ENCODE measurements at places on chromosomes 4 and X. TPM values are rescaled to one million over a fixed set of nuclear protein-coding genes. Genes with fewer than 3 reads are reported as not detected.

- DNase-seq = no peak
Measured at GRCh38 chr4:145939441-145939750, 773 bp upstream of the ZNF827 start.

DNA sequence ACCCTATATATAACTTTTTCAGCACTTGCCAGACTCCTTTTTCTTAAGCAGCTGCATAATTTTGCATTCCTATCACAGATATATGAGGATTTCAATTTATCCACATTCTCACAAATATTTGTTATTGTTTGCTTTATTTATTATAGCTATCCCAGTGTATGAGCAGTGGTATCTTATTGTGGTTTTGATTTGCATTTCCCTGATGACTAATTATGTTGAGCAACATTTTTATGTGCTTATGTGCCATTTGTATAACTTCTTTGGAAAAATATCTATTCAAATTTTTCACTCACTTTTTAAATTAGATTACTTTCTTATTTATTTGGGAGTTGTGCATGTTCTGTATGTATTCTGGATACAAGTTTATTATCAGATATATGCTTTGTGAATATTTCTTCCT is 361.9 kb downstream of the KCTD8 start:
- no peak for DNase-seq

DNA sequence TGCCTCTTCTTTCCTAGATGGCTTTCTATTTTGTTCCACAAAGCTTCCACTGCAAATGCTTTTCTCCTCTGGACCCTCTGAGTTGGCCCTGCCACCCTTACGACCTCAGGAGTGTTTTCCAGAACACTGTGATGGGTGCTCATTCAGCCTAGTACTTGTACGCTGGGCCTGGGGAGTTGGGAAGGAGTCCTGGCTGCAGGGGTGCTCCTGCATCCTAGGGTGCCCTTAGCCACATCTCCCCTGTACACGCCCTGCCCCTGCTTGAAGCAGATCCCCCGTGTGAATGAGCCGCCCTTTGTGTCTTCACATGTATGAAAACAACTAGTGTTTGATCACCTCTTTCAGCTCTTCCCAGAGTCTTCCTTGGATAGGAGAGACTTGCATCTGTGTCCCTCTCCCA is 64.2 kb downstream of the MTMR1 start:
- no peak for DNase-seq

DNA sequence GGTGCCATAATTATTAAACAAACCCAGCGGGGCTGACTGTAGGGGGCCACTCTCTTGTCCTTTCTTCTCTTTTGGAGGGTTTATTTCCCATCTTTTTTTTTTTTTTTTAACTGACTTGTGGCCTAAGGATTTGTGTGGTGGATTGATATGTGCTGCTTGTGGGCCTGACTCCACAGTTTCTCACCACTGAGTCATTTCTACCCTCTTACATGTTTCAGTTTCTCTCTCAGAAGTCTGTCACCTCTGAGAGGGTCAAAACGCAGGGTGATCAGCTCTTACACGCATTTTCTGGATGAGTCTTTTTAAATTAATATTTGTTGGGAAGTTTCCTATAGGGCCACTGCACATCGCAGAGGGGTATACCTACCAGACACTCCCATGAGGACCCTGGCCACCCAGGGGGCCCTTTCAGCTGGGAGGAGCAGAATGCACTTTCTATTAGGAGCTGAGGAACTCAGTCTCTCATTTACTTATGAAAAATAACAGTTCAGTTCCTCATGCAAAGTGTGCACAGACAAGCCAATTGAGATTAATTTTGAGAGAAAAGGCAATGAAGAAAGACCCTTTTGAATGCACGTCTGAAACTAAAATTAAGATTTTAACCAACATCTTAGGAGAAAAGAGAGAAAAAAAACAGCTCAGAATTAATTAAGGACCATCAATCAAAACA is 407.9 kb downstream of the TECRL start:
- DNase-seq = no peak

GRCh38 chrX:107542040-107542439 is 86.3 kb upstream of the PRPS1 start:
- no peak for DNase-seq

DNA sequence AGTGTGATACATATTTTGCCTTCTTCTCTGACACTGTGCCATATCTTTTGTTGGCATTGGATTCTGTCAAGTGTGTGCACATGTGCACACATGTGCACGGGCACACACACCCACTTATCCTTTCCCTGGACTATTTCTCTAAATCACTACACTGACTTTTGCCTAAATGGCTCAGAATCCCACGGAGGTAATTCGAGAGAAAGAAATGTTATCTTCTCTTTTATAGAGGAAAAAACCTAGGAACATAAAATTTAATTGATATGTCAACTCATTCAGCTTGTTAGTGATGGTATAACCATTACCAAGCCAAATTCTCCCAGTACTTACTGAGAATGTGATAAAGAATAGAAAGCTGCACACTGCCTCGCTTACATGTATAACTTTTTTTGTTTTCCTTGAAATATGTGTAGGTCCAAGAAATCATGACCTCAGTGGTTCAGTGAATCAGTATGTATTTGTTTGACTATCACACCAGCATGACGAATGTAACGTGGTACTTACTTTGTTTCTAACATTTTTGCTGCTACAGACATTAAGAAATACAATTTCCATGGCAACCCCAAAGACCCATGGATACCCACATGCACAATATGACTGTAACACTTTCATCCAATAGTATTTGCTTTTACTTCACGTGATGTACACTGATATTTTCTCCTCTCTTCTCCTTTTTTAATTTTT is 163.0 kb downstream of the PCDH7 start:
- DNase-seq = no peak

DNA sequence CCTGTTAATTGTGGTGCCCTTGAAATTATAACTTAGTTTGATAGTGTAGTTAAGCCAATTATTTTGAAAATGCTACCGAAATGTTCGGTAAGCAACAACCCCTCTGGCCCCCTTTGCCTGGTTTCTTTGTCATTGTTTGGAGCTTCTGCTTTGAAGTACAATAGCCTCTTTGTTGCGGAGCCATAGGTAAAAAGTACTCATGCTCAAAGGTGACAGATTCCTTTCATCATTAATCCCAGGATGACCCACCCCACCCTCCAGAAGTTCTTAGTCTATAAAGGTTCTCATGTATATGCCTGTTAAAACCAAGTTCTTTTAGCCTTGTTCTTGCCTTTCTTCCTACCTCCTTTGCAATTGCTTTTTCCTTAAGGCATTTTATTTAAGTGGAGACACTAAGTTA is 42.4 kb upstream of the SMARCAD1 start:
- DNase-seq = no peak

- no peak for DNase-seq
Measured at GRCh38 chr4:14257903-14258302, 630.4 kb upstream of the BOD1L1 start.

- DNase-seq = no peak
Measured at GRCh38 chrX:45879512-45879911, 665.7 kb downstream of the ZNF674 start.

DNA sequence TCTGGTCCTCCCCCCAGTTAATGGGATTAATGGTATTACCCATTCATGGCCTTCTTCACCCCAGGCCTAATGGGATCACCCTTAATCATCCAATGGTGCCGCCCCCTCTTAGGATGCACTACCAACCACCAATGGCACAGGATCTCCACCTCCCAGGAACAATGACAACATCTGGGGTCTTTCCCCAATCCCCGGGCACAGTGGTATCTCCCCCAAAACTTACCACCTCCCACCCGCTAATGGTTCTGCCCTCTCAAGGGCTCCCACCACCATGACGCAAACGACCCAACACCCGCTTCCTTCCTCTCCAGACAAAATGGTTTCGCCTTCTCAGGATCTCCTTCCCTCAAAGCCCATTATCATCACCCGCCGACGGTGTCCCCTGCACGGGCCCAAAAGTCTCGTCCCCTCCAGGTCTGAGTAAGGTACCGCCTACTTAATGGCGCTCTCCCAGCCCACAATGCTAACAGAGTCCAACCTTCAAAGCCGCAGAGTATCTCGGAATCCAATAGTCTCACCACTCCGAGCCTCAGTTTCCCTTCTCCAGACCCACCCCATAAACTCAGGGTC is 458 bp downstream of the GRIPAP1 start:
- DNase-seq = no peak

DNA sequence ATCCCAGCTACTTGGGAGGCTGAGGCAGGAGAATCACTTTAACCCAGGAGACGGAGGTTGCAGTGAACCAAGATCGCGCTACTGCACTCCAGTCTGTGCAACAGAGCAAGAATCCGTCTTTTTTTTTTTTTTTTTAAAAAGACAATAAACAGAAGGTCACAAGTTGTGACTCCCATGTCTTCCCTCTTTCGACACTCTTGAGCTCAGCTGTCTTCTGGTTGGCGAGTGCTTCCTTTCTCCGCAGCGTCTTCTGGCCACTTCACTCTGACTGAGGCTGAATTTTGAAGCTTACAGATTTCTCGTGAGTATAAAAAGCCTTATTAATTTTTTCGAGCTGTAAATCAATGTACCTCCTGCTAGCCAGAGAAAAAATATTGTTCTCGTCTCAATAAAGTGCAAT is 124.9 kb downstream of the STOX2 start:
- DNase-seq = no peak

DNA sequence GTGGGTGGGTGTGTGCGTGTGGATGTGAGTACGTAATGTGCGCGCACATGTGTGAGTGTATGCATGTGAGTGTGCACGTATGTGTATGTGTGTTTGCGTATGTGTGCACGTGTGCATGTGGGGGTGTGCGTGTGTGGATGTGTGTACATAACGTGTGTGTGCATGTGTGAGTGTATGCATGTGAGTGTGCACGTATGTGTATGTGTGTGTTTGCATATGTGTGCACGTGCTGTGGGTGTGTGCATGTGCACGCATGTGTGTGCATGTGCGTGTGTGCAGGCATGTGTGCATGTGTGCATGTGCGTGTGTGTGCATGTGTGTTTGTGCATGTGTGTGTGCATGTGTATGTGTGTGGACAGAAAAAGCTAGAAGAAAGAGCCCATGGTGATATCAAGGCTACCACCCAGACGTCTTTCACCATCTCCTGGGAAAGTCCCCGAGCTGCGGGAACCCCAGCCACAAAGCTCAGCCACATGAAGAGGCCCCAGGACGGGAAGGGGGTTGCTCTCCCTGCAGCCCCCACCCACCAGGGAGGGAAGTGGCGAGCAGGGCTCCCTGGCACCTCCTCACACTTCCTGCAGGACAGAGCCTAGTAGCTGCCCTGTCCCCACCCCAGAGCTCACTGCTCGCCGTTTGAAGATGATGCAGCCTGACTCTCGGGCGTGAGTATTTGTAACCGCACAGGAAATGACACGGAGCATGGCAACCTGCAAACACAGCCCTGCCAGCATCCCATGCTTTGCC is 108.3 kb downstream of the DCTD start:
- no peak for DNase-seq

- no peak for DNase-seq
Measured at GRCh38 chr4:87399148-87399547, 8.2 kb upstream of the HSD17B11 start.

- no peak for DNase-seq
Measured at GRCh38 chr4:25051534-25051933, 20.8 kb upstream of the LGI2 start.

DNA sequence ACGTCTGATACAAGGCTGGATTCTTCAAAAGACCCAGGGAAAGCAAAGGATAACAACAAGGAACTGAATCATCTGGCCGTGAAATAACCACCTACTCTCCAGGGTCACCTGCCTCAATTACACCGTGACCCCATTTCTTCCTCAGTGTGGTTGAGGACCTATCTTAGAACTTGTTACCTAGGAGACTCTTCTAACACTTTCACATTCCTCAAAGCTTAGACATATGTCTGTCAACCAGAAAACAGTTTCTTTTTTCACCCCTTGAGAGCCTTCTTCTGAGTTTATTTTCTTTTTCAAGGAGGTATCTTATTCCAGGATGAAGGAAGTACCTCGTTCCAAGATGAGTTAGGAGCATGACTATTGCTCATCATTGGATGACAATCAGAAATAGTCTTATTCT is 337.8 kb downstream of the ARHGAP24 start:
- DNase-seq = no peak

DNA sequence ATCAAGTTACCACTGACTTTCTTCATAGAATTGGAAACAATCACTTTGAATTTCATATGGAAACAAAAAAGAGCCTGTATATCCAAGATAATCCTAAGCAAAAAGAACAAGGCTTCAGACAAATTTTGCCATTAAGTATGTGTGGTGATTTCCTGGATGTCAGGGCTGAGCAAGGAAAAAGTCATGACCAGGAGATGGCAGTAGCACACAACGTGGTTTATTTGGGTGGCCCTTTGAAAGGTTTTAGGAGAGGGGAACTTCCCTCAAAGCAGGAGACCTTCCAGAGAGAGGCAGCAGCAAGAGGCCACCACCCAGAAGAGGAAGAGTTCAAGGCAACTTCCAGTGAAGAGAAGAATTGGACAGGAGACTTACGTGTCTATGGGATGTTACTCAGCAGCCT is 18.1 kb upstream of the ZXDB start:
- no peak for DNase-seq

DNA sequence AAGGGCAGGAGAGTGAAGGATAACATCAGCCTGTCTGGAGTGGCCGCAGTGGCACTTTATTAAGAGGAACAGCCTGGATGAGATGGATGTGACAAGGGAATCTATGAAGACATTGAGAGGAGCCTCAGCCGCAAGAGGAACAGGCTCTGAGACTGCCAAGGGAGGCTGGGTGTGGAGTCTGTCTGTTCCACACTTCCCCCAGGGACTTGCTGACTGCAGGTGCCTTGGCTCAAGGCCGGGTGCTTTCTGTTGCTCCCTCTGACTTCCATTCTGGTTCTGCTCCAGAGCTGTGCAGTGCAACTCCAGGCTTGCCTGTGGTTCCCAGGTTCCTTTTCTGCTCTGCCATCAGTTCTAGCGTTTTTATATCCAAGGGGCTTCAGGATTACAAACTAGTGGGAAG is 54.6 kb downstream of the FRMPD3 start:
- no peak for DNase-seq

SOX3 gene
- total RNA-seq = not detected

CHRDL1 gene
- 202 TPM for total RNA-seq

TAF7L gene
- 0.63 TPM for total RNA-seq

HAUS7 gene
- total RNA-seq = 35.0 TPM

EFHC2 gene
- 1.6 TPM for total RNA-seq

BANK1 gene
- total RNA-seq = 3.2 TPM

TIGD4 gene
- total RNA-seq = not detected

PRDM5 gene
- 6.0 TPM for total RNA-seq

POU3F4 gene
- total RNA-seq = not detected

UBE2D3 gene
- 417 TPM for total RNA-seq

STATH gene
- total RNA-seq = not detected

PNMA6F gene
- total RNA-seq = not detected

COX7B2 gene
- total RNA-seq = not detected

ZNF330 gene
- total RNA-seq = 29.9 TPM

FDCSP gene
- not detected for total RNA-seq

TSR2 gene
- total RNA-seq = 15.9 TPM
